NCI-H774 (cell line): ENCODE measurements at places on chromosomes 1 and 21.

GRCh38 chr1:162281426-162281825, 95.2 kb downstream of the SPATA46 start:
- no peak for DNase-seq

DNA sequence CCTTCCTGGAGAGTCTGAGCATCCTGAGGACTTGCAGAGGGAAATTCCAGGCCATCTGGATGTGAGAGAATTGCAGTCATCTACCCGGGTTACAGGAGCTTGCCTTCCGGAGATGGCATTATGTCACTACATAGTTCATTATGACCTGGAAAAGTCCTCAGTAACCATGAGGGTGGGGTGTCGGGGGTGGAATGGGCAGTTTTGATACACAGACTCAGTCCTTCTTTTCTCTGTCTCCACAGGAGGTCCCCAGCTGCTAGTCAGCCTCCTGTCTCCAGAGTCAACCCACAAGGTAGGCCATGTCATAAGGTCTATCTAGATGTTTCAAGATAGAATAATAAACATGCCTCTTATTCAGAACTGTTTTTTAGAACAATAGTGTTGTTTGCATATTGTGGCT, 268.2 kb upstream of the SGIP1 start:
- DNase-seq = peak; percentile 48

DNA sequence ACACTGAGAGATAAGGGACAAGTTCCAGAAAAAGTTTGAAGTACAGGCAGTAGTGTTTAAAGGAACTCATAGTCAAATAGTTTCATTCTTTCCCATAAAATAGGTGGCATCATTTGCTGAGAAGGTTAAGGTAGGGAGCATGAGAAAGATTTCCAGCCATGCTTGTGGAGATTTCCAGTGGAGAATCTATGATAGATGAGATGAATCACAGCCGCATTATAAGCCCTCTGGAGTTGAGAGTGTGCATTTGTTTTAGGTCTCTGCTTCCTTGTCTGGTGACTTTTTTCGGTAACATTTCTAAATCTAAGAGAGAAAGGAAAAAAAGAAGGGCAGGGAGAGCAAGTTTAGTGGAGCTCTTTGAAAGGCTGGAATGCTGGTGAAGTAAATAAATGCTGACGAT, 108.7 kb downstream of the DISP1 start:
- no peak for DNase-seq

GRCh38 chr1:204560590-204561150, 44.5 kb downstream of the MDM4 start:
- DNase-seq = no peak

DNA sequence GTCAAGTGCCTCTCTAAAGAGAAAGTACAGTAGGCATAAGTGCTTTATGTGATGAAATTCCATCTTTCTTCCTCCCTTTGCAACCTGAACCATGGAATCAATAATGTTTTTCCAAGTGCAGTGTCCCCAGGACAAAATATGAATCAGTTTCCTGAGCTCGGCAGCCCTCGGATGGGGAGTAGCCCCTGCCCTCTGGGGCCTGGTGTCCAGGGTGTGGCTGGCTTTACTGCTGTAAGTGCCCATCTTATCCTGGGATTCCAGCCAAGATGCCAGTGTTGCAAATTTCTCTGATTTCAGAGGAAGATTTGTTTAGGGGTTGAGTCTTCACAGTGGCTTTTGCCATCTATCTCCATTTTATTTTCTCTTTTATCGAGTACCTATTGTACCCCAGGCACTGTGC, 40.5 kb upstream of the SRP9 start:
- no peak for DNase-seq

DNA sequence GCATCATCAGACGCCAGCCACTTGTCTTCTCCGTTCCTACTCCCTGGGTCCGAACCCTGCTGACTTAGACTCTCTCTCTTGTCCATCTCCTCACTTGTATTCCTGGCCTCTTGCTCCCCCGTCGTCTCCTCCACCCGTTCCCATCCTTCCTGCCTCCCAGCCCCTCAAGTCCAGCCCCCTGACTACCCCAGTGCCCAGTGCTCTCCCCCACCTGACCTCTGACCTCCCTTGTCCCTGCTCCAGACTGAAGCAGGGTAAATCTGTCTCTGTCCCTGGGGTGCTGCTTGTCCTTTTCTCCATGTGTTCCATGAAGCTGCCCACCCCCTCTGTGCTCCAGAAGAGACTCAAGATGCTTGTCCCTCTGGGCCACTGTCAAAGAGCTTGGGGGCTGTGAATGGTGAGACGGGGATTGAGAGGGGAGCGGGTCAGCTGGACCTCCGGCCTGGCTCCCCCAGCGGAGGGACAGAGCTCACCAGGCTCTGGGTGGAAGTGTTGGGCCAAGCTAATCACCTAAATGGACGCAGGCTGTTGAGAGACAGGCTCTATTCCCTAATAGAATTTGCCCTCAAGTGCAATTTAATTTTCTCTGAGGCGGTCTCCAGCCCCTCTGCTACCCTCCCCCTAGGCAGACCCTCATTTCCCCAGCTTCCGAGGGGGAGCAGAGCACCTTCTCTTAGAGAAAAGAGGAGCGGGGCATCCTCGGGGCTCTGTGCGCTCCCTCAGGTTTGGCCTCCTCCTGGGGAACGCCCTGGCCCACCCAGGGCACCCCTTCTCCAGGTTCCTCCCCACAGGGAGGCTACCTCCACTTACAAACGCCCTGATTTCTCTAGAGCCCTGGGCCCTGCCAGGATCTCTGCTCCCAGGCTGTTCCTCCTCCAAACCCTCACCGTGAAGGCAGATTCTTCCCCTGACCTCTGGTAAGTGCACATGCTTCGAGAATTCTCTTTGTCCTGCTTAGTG, 11.0 kb upstream of the LHX4 start:
- DNase-seq = no peak

- peak; percentile 16 for DNase-seq
Measured at GRCh38 chr1:165842671-165843129, 15.3 kb downstream of the UCK2 start.

DNA sequence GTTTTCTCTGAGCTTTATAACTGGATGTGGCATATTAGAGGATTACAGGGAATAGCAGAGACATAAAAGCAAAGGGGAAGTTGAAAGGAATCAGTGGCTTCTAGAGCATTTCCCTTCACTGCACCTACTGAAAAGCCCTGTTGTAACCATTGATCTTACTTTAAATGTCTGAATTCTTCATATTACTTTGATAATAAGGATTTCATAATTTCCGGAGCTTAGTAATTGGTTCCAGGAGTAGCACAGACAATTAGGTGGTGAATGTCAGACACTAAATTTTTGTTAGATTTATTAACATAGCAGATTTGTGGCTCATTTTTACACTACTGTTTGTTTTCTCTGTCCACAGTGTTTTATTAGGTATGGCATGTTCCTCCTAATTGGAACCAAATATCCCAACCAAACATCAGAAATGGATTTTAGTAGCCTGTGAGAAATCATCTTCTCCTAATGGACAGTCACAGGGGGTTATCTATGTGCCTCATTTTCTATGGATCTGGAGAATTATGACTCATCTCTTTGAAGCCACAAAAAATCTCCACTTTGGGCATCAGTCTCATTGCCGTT, 100.5 kb downstream of the GIPC2 start:
- no peak for DNase-seq

DNA sequence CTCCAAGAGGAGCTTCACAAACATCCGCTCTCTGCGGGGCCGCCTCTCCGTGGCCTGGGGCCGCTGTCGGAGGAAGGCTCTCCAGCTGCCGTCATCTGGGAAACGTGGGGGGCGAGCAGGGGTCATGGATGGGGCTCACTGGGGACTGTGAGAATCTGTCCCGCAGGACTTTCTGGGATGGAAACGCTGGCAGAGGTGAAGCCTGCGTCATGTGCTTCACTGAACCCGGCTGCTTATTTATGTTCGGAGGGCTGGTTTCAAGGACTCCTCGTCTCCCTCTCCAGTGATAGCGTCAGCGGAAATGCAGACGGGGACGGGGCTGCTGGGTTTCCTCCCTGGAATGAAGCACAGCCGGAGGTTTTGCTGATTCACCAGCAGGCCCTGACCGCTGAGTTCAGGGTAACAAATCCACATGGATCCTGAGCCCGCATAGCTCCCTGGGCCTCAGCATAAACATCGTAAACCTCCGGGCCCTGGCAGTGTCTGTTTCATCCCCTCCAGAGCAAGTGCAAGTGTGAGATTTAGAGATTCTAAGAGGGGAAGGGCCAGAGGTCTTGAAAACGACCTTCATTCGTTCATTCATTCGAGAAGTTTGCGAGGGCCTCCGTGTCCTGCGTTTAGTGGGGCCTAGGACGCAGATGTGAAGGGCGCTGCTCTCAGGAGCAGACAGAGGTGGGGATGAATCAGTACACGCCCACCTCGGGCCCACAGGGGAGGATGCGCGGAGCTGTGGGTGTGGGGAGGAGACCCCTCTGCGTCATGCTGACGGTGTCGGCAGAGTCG, 7.0 kb upstream of the POFUT2 start:
- DNase-seq = no peak

GRCh38 chr1:96210054-96210453, 511.5 kb upstream of the PTBP2 start:
- no peak for DNase-seq

GRCh38 chr1:208217781-208218180, 26.4 kb downstream of the PLXNA2 start:
- no peak for DNase-seq

- DNase-seq = no peak
Measured at GRCh38 chr1:222334026-222334680, 213.8 kb downstream of the HHIPL2 start.

- DNase-seq = no peak
Measured at GRCh38 chr1:61618755-61619154, 106.2 kb downstream of the TM2D1 start.

- no peak for DNase-seq
Measured at GRCh38 chr21:41759214-41759840, 7.5 kb downstream of the RIPK4 start.

DNA sequence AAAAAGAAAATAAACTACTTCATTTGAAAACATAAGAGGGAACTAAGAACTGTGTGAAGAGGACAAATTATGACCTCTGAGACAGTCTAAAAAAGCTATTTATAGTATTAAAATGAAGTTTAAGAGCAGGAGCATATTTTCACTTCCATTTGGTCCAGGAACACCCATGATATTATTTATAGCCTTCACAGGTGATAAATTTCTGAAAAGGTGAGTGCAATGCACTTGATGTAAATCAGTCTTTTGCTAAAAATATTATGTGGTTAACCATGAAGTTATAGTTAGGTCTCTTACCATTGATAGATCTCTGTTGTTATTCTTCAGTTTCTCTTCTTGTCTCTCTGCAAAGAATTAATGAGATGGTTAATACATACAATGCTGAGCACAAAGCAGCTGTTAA, 14.7 kb downstream of the TMCO1 start:
- no peak for DNase-seq

- DNase-seq = peak; percentile 64
Measured at GRCh38 chr1:222927031-222927430, 112.2 kb downstream of the DISP1 start.
